ENCODE measurements at places on chromosomes 13 and 19.
A peak's percentile ranks its signal among the peaks of the same experiment; 100 is the strongest.

DNA sequence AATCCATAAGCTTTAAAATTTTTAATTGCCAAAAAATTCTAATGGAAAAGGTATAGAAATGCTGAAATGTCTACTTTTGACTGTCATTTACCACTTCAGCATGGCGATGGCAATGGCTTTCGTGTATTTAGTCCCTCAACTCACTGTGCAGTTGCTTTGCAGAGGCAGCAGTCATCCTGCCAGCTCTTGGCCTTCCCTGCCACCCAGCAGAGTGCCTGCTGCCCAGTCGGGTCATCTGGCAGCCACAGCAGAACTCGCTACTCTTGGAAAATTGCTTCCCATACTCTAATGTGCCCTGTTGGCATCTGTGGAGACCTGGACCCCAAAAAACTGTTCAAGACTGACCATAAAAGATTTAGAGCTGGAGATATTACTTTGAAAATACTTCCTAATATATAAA is 383.2 kb downstream of the UQCRFS1 start:
- no peak for DNase-seq

GRCh38 chr13:82597747-82598146 is 1284.5 kb downstream of the SLITRK1 start:
- DNase-seq = no peak

GRCh38 chr13:101204270-101205020 is 211.9 kb downstream of the NALCN start:
- no peak for DNase-seq

DNA sequence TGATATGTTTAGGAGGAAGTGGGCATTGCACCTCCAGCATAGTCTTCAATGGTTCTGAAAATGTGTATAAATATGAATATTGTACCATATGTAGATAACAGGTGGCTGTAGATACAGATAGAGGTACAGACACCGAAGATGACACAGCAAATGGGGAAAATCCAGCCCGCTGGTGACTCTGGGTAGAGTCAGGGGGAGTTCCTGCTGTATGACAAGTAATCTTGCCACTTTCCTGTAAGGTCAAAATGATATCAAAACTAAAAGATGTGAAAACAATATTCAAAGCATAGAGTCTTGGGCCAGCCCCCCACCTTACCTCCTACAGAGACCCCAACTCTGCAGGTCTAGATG is 17.8 kb downstream of the C2CD4C start:
- DNase-seq = no peak

DNA sequence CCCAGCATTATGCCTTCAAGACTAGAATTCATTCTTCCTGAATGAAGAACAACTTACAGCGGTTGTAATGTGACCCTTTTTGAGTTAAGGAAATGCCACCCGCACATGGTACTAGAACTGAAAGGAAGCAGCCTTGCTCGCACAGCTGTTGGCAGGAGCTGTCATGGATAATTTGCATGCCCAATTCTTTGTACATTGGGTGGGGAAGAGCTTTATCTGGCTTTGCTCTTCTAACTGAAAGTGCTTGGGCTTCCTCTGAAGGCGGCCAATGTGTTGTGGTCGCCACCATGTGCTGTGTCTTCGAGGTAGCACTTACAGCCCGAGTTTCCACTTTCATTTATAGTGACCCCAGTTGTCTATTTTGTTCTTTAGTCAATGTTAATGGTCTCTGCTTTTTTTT is 3.4 kb downstream of the CCNE1 start:
- DNase-seq = no peak

- DNase-seq = no peak
Observed at GRCh38 chr13:71304861-71305260, 562.1 kb downstream of the DACH1 start.

GRCh38 chr19:8388612-8388958 is 1.6 kb upstream of the RAB11B start:
- no peak for DNase-seq

DNA sequence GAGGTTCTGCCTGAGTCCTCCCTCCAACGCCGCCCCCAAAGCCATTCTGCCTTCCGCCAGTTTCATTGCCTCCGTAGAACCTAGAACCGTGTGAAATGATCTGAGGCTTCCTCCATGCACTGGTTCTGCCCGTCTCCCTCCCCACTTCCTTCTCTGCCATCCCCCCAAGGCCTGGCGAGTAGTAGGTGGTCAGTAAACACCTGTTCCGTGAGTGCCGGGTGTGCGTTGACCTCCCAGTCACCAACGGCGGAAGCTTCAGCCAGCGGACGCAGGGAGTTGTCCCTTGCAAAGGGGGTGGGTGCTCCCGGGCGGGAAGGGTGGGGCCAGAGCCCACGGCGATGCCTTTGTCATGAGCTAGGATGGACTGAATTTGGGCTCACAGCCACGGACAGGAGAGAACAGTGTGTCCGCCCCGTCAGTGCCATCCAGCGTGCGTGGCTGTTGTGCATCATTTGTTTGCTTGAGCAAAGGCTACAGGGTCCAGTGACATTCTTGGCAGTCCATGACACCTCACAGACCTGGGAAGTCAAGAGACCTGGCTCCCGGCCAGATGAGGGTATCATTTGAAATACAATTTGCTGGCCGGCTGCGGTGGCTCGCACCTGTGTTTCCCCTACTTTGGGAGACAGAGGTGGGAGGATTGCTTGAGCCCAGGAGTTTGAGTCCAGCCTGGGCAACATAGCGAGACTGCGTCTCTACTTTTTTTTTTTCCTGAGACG is 43.1 kb downstream of the NFIC start:
- DNase-seq = no peak

DNA sequence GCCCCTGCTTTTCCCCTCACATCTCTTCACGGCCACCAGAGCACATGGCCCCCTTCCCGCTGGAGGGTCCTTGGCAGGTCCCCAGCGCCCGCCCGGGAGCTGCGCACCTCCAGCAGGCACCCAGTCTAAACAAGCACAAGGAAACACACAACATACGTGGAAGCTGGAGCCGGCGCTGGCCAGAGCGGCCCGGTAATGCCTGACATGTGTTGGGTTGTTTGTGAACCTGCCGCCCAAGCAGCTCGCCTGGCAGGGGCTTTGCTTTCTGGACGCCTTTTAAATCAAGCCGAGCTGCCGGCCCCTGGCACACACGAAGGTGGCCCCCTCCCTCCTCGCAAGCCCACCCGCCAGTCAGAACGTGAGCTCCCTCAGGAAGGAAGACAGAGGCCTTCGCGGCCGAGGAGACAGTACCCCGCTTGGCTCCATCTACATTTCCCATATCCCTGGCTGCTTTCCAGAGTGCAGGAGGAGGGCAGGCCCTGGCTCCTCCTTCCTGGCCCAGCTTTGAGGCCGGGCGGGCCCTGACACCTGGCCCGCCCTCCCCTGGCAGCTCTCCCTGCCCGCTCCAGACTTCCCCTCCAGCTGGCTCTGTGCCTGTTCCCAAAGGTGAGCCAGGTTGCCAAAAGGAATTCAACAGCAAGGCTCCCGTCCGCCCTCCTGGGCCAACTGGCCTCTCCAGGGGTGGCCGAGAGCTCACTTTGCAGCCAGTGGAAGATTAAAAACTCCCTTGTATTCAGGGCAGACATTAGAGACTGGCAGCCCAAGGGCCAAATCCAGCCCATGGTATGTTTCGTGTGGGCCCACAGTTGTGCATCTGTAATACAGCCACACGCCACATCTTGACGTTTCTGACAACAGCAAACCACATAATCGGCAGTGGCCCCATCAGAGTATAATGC is 28.7 kb downstream of the COMP start:
- DNase-seq = no peak

GRCh38 chr13:100443998-100444328 is 144.6 kb downstream of the GGACT start:
- DNase-seq = no peak

- DNase-seq = no peak
Observed at GRCh38 chr13:38401276-38401675, 51.6 kb downstream of the UFM1 start.

- DNase-seq = no peak
Observed at GRCh38 chr19:34135821-34136611, 36.3 kb upstream of the LSM14A start.

- DNase-seq = no peak
Observed at GRCh38 chr13:30446126-30446500, 19.6 kb downstream of the HMGB1 start.

- no peak for DNase-seq
Observed at GRCh38 chr13:50376895-50377575, 361.8 kb downstream of the KCNRG start.

- DNase-seq = no peak
Observed at GRCh38 chr19:2834294-2834871, 6.9 kb upstream of the ZNF555 start.

DNA sequence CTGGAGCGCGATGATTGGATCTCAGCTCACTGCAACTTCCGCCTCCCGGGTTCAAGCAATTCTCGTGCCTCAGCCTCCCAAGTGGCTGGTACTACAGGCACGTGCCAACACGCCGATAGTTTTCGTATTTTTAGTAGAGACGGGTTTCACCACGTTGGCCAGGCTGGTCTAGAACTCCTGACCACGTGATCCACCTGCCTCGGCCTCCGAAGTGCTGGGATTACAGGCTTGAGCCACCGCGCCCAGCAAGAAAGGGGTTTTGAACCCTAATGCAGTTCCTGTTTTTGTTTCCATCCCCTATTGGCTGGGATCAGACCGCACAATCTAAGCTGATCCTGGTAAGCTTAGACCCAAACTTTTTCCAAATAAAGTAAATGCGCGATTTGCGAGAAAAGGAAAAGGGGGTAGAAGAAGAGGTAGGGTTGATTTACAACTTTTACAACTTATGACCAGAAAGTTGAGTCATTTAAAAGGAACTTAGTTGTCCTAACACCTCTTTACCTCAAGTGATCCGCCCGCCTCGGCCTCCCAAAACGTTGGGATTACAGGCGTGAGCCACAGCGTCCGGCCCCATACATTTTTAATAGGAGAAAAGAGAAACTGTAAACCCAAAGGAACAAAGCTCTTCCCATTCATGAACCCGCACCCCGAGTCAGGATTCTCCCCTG is 764 bp downstream of the ZNF626 start:
- DNase-seq = no peak

GRCh38 chr13:21148557-21149258 is 27.6 kb downstream of the SKA3 start:
- no peak for DNase-seq

DNA sequence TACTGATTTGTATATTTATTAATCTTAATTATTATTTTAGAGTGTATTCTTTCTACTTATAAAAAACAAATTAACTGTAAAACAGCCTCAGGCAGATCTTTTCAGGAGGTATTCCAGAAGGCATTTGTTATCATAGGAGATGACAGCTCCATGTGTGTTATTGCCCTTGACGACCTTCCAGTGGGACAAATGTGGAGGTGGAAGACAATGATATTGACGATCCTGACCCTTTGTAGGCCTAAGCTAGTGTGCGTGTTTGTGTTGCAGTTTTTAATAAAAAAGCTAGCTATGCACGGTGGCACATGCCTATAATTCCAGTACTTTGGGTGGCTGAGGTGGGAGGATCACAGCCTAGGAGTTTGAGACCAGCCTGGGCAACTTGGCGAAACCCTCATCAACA is 46.7 kb downstream of the NDFIP2 start:
- DNase-seq = no peak

GRCh38 chr13:113948034-113948742 is 25.7 kb downstream of the C13orf46 start:
- no peak for DNase-seq

DNA sequence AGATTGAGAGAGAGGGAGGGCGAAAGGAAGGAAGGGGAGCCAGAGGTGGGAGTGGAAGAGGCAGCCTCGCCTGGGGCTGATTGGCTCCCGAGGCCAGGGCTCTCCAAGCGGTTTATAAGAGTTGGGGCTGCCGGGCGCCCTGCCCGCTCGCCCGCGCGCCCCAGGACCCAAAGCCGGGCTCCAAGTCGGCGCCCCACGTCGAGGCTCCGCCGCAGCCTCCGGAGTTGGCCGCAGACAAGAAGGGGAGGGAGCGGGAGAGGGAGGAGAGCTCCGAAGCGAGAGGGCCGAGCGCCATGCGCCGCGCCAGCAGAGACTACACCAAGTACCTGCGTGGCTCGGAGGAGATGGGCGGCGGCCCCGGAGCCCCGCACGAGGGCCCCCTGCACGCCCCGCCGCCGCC is at the start of gene TNFSF11:
TNFSF11 (plus strand) TSS at position 142 of the 400 bp plus-strand sequence; CDS start at position 294, 152 bp downstream.
- peak; percentile 12 for DNase-seq

Measured in stimulated activated CD4-positive, alpha-beta T cell treated with anti-CD3 and anti-CD28 coated beads, Interleukin-15, amount 100 ng/mL, for 1 hour (primary cell).